CD14-positive monocyte (primary cell): ENCODE measurements at places on chromosomes 5 and 9.

DNA sequence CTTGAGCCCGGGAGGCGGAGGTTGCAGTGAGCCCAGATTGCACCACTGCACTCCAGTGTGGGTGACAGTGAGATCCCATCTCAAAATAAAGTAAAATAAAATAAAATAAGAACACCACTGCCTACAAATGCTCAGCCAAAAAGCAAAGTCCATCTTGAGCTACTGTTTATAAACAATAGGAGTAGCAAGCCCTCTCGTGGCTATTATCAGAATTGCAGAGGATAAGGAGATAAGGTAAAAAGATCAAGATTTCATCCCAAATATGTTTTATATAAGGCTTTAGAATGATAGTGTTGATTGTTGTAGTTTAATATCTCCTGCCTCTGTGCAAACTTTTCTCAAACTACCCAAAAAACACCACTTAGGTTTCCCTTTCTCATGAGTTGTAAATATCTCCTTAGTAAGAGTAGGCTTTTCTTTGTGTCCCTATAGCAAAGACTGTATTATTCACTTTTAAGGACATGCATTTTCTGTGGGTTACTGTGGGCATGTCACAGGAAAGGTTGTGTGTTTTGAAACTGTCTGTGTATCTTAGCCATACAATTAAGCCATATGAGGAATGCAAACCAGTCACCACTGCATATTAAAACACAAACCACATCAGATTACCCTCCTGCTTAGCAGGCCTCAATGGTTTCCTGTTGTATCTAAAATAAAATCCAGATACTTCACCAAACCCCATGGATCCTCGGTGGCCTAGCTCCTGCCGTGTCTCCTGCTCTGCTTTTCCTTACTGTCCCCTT, 31.8 kb upstream of the CKS2 start:
- no peak overlapping the region for H3K4me3 ChIP-seq
- no peak for DNase-seq
- no peaks in the 10 kb centered on the region for H3K4me1 ChIP-seq
- no peak overlapping the region for H3K27ac ChIP-seq

- no peak for DNase-seq
- H3K4me1 ChIP-seq = peaks cover 34% of the 10 kb centered on the region
- no peak overlapping the region for H3K4me3 ChIP-seq
- no peak overlapping the region for H3K27ac ChIP-seq
Measured at GRCh38 chr9:131714161-131714646, 25.7 kb downstream of the RAPGEF1 start.

- H3K27me3 ChIP-seq = no peaks in the 10 kb centered on the region
- no peak for DNase-seq
- no peaks in the 10 kb centered on the region for H3K4me1 ChIP-seq
- no peak overlapping the region for H3K27ac ChIP-seq
Measured at GRCh38 chr5:111863801-111864200, 106.8 kb upstream of the NREP start.

DNA sequence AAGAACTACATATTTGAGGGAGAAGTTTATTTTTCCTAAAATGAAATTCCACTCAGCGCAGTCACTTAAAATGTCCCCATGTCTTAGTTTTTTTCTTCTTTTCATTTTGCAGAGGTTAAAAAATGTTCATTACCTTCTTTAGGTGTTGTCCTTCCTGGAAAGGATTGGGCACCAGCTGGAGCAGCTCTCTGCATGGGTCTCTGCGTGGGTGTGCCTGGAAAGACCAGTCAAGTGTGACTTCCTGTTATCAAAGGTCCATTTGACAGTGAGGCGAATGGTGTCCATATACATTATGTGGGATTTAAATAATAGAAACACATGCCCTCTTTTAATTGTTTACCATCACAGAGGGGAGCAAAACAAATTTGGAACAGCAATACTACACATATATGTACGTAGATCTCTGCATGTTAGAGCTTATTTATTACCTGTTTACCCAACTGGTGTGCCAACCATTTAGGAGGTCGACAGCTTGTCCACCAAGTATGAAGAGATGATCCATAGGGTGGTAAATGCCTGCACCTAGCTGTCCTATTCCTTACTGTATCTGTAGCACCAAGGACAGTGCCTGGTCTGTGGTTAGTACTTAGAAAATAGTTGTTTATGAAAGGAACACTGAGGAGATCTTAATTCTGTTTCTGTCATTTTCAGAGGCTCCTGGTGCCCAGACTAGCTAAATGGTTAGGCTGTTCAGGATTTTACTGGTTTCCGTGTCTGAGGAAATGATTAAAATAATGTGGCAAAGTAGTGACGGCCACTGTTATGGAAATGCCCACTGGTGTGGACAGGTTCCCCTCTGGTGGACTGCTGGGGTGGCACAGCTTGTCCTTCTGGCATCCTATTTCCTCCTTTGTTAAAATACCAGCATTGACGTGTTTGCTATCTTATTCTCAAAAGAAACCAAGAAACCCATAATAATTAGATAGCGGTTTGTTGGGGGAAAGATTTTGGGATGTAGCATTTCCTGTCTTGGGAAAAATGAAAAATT, 200.4 kb downstream of the MAST4 start:
- H3K4me3 ChIP-seq = no peak overlapping the region
- H3K4me1 ChIP-seq = no peaks in the 10 kb centered on the region
- peaks cover 3% of the 10 kb centered on the region for H3K27me3 ChIP-seq
